ENCODE measurements at places on chromosomes 7 and 10. TPM values are rescaled to one million over a fixed set of nuclear protein-coding genes. Genes with fewer than 3 reads are reported as not detected.

- no peak for ATAC-seq
Observed at GRCh38 chr7:20198260-20198659, 18.9 kb downstream of the MACC1 start.

DNA sequence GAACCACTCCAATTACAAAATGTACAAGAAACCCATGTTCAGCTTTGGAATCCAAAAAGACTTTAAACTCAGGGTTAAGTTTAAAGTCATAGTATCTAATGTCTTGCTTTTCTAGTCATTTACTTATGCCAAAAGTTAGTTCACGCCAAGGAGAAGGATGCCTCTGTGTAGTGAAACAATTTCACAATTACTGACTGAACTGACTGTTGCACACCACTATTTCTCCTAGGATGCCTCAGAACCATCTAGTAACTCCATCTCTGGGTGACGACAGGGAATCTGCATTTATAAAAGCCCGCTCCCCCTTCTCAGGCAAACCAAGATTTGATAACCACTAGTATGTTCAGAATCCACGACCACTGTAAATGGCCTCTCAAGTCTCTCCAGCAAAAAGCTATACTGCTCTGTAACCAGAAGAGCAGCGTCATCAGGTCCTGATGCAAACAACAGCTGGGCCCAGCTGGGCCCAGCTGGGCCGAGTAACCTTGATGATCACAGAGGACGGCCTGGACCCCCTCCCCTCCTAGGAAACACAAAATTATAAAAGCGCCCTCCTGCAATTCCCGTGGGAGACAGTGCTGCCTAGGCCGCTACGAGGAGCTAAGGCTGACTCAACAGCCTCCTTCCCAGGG lies 680 bp upstream of the ADO start:
- ATAC-seq, result no peak

- ATAC-seq, result peak; percentile 39
Observed at GRCh38 chr10:50600286-50600685, 23.5 kb downstream of the SGMS1 start.

- ATAC-seq, result no peak
Observed at GRCh38 chr7:38831259-38831996, 77.6 kb downstream of the VPS41 start.

GRCh38 chr7:136229790-136230189 lies 252.6 kb upstream of the MTPN start:
- ATAC-seq, result no peak

DNA sequence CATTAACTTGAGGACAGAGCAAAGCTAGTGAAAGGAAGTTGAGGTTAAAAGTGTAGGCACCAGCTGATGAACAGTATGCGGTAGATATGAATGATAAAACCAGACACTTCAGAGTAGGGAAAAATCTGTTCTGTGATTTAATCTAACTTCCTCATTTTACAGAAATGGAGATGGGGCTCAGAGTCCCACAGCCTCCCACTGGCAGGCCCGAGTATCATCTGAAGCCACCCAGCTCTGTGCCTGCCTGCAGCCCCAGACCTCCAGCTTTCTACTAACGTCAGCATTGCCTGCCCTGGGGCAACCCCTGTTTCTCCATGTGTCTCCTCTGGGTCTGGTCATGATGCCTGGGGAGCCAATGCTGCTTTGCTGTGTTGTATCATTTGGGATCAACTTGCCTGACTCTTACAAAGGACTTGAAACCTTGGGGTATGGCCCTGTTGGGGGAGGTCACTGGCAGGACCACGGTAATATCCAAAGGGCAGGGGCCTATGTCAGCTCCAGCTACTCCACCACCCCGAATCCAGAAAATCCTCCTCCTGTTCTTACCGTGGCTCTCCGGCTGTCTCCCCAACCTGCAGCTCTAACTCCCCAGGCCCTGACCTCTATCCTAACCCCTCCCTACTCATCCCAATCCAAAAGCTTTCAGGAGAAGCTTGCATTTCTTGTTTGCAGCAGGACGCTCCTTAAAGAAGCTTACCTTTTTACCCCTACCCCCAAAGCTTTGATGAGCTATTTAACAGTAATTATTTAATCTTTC lies 56.2 kb upstream of the NPY start:
- ATAC-seq, result no peak

DNA sequence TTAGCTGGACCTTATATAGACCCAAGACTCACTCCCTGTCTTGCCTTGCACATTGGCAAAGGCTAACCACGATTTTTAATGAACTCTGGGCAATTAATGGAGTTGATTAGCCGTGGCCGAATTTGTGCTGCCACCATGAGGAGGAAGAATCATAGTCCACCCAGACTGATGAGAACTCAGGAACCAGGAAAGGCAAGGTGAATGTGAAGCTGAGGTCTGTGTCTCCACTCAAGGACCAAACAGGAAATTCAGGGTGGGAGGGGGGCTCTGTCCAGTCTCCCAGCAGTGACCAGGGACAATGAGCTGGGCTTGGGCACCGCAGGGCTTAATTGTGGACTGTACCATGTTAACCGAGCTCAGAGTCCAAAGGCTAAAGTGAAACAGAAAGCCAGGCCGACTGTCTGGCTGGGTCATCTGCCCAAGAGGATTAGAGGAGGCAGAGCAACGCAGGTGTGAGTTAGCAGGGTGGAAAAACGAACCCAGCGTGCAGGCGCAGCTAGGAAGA lies 127.0 kb upstream of the JCAD start:
- peak; percentile 24 for ATAC-seq

DNA sequence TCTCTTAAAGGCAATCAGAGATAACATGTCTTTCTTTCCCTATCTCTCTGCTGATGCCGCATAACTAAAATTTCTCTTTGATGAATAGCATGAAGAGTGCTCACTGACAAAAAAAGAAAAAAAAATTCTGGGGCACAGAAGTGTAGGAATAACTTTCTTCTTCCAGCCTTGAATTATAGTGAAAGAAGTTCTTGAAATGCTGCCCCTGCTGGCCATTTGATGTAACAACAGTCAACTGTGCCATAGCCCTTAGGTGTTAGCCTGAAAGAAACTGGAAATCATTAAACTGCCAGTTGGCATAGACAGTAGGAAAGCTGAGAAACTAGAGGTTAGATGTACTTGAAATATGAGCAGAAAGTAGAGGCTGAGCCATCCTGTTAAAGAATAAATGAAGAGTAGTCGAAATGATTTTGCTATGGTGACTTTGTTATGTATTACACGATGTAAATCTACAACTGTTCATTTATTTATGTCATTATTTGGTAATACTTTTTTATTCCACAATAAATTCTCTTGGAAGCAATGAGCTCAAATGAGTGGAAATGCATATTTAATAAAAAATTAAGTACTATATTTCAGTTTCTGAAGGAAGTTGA lies 48.3 kb upstream of the FAM171A1 start:
- ATAC-seq, result peak; percentile 35

- no peak for ATAC-seq
Observed at GRCh38 chr10:26481315-26481692, 43.2 kb downstream of the APBB1IP start.

GRCh38 chr7:108090791-108091460 lies 39.2 kb downstream of the LAMB4 start:
- ATAC-seq, result no peak

DNA sequence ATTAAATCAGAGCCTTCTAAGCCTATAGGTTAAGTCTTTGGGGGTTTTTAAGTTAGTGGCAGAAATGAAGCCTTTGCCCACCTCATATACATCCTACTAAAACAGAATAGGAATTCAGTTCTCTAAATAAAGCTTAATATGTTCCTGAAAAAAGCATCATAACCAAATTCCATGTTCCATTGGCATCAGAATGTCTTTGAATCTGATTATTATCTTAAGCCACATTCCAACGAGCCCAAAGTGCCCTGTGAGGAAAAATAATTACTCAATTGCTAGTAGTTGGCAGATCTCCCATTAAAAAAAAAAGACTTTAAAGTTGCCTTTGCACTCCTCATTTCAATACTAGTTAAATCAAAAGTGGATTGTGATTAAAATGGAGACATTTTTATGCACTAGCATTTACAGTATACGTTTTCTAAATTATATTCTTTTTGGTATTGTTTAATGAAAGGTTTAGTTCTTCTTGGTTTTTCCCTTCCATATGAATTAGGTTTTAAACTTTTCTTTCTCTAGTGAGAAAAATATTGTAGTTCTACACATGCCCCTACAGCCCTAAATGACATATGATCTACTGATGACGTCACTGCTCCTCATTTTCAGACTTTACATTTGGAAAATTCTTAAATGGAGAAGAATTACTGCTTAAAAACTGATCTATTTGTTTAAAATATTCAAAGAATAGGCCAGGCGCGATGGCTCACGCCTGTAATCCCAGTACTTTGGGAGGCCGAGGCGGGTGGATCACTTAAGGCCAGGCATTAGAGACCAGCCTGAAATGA lies 54.3 kb upstream of the CABCOCO1 start:
- no peak for ATAC-seq

DNA sequence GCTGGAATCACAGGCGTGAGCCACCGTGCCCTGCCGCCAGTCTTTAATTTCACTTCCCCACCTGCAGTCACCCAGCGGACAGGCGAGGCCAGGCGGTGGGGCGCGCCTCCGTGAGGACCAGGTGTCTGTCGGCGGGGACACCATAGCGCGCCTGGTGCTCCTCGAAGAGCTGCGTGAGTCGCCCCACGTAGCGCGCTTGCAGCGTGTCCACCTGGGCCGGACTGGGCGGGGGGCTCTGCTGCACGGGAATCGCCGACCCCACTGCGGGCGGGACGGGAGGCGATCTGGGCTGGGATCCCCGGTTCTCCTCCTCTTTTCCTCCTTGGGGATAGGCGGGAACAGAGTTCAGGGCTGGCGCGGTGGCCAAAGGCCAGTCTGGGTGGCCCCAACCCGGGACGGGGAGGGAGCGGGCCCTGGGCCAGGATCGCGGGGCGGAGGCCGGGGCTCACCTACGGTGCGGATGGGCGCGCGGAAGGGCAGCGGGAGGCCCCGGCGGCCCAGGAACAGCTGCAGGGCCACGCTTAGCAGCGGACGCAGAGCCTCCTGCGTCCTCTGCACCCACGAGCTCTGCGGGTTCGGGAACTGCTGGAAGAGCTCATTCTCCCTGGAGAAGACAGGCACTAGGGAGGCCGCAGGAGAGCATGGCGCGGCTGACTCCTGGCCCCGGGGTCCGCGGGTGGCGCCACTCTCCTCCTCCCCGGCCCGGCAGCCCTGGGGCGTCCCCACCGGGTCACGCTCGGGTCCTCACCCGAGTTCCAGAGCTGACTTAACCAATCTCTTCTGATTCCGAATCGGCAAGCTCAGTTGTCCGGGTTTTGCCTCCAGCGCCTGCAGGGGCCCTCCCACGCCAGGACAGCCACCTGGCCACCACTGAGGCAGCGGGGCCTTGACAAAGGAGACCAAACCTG lies 1.1 kb upstream of the MOGAT3 start:
- peak; percentile 40 for ATAC-seq

DNA sequence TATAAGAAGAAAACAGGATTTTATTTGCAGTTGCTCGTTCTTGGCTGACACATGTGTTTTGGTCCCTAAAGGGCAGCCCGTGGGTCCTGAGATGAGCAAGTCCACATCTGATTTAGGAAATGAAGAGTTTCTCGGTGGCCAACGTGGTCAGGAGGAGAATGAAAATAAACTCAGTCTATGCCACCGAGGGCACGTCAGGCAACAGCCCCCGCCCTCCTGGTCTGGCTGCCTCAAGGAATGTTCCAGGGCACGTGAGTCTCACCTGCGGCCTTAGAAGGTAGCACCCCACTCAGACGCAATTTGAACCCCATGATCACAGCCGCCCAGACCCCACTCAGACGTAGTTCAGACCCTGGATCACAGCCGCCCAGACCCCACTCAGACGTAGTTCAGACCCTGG lies 197.2 kb downstream of the ADARB2 start:
- no peak for ATAC-seq

DNA sequence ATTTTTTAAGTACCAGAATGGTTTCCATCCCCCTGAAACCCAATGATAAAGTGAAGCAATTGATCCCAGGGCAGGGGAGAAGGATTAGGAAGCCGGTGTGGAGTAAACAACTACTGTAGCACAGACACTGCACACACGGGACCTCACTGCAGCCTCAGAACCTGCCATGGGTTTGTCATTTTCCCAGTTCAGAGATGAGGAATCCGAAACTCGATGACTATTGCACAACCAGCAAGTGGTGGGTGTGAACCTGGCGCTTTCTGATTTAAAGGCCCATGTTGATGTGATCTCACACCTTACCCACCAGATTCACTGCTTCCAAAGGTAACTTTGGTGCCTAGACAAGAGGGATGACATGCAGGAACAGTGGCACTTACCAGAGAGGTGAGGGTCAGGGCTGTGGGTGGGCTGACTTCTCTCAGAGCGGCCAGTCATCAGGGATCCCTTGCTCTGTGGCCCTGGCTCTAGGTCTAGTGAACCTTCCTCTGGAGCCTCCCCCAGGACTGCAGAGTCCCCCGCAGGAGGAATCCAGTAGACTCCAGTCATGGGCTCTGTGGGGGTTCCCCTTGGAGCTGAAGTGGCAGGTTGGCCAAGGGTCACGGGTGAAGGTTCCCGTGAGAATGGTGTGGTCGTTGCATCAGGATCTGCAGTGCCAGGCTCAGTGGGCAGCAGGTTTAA lies 62.8 kb downstream of the PKD1L1 start:
- ATAC-seq, result no peak

GRCh38 chr10:79904671-79905321 lies 44.1 kb downstream of the SFTPD start:
- peak; percentile 74 for ATAC-seq

DNA sequence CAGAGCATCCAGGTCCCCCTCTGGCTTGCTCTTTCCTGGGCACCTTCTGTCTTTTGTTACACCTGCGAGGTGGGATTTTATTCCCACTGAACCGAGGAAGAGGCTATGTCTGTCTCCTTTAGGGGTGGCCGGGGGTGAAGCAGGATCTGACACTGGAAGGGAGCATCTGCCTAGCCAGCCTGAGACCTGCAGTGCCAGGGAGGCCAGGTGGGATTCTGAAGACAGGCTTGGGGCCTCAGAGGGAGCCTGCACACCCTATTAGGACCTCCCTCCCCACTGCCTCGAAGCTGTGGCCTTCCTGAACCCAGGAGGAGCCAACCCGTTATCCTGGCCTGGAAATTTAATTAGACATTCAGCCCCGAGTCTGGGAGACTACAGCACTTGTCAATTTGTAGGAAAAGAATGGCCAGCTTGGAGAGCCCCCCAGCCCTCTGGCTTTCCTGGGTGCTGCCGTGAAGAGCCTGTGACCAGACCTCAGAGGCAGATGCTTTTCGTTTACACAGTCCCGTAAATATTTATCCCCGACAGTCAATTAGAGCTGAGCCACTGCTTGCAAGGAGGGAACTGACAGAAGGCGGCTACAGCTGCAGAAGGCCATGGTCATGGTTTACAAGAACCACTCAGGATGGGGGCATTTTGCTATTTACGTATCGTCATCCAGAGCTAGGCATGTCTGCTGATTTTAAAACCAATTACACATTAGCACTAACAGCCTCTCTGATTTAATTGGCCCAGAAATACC lies 19.7 kb downstream of the CHAT start:
- no peak for ATAC-seq

- ATAC-seq, result peak; percentile 87
Observed at GRCh38 chr10:77889277-77889903, 37.2 kb downstream of the DLG5 start.

- ATAC-seq, result no peak
Observed at GRCh38 chr10:32687546-32687945, 241.6 kb downstream of the CCDC7 start.

The MYO3A gene
- 0.20 TPM for total RNA-seq

The LIPK gene
- total RNA-seq, result 3.3 TPM

The INHBA gene
- 0.84 TPM for total RNA-seq

The HOXA10 gene
- total RNA-seq, result 1.1 TPM

The WNT8B gene
- not detected for total RNA-seq
